GM20000 (cell line): ENCODE measurements at places on chromosomes 7 and 10.
A peak's percentile ranks its signal among the peaks of the same experiment; 100 is the strongest.

- DNase-seq: no peak
These were observed 84.1 kb downstream of the BMPR1A start for GRCh38 chr10:86840498-86840897.

DNA sequence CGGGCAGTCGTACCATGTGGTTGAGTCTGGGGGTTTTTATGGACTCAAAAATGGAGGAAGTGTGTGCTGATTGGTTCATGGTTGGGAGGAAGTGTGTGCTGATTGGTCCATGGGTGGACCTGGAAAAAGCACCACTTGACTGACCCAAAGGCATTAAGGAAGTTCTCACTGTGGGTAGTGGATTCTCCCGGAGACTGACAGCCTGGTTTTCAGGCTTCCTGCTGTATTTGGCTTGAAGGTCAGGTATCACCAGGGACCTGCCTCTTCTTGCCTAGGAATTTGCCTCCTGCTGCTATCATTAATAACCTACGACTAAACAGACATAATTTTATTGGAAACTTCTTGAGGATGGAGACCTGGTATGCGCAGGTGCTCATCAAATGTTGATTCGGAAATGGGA is 268.8 kb upstream of the LRGUK start:
- no peak for DNase-seq

GRCh38 chr10:102982296-102982695 is 64.2 kb downstream of the CNNM2 start:
- no peak for DNase-seq

GRCh38 chr7:139623518-139623917 is 100.0 kb downstream of the CLEC2L start:
- DNase-seq: no peak

GRCh38 chr10:73414230-73414945 is 530 bp upstream of the ANXA7 start:
- DNase-seq: no peak

DNA sequence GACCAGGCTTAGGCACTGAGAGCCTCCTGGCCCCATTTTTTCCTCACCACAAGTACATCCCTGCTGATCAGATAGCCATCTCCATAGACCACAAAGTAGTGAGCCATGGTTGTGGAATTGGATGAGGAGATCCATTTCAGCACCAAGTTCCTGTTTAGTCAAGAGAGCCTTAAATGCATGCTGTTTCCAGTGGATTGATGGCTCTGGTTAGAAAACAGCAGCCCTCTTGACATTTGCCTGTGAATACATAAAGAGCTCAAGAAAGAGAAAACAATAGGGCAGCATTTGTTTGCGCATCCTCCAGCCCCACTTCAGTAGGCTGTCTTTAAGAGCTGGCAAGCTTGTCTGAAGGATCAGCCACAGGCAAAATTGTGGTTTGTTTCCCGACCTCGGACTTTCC is 251.2 kb downstream of the POU6F2 start:
- no peak for DNase-seq

- DNase-seq: no peak
These were observed 224.2 kb upstream of the LYZL1 start for GRCh38 chr10:29064680-29065079.

DNA sequence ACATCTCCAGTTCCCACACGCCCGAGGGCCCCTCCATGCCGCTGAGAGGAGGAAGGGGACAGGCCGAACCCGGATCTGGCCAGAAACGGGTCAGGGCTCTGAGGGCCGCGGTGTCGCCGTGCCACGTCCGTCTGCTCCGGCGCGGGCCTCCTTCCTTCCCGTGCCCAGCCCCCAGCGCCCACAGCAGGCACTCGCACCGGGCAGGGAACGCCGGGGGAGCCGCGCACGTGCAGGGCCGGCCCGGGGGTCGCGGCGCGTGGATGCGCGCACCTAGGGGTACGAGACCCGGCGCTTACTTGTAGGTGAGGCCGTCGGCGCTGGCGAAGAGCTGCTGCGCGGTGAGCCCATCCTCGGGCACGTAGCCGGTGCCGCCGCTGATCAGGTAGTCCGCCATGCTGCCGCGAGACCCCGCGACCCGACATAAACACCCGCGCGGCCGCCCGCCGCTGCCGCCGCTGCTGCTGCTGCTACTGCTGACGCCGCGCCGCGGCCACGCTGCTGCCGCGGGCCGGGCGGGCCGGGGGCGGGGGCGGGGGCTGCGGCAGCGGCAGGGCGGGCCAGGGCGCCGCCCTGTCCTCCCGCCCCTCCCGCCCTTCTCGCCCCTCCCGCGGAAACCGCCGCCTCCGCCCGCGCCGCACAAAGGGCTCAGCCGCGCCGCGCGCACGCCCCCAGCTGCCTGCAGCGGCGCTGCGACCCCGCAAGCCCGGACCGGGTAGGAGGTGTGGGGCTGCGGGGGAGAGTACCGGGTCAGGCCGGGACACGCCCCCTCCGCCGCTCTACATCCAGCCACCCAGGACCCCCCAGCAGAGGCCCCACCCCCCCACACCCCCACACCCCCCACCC is 4.1 kb downstream of the IMPDH1 start:
- DNase-seq: peak; percentile 93

DNA sequence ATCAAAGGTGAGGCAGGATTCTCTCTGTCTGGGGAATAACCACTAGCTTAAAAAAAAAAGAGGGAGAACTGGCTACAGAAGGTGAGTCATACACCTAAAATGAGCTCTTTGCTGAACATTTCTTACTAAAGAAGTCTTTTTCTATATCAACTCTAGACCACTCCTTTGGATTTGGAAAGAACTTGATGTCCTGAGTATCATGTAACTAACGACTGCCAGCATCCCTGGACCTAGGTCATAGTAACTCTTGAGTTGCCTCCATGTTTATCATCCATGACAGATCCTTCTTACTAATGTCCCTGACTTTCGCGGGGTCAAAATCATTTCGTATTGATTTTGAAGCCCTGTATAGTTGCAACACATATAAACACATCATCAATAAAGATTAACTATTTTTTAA is 89.1 kb downstream of the CNOT4 start:
- no peak for DNase-seq

DNA sequence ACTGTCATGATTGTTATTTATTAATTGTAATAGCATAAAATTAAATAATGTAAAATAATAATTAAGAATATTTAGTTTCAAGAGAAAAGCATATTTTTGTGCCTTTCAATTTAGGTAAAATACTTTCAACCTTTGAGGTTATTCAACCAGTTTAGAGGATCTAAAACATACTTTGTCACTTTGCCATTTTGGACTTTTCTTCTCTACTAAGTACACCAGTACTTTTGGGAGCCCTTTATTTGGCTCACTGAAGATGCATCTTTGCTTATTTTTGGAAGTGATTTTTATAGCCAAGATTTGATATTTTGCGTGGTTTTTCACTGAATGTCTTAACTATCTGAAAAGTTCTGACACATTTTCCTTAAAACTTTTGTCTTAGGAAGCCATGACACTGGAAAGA is 860.5 kb downstream of the SORCS1 start:
- DNase-seq: no peak

- no peak for DNase-seq
These were observed 65.0 kb downstream of the FBXL13 start for GRCh38 chr7:103009466-103010185.

GRCh38 chr10:88386821-88387773 is 196.0 kb downstream of the RNLS start:
- DNase-seq: peak; percentile 58

GRCh38 chr7:47778153-47778661 is 170.1 kb downstream of the PKD1L1 start:
- no peak for DNase-seq

DNA sequence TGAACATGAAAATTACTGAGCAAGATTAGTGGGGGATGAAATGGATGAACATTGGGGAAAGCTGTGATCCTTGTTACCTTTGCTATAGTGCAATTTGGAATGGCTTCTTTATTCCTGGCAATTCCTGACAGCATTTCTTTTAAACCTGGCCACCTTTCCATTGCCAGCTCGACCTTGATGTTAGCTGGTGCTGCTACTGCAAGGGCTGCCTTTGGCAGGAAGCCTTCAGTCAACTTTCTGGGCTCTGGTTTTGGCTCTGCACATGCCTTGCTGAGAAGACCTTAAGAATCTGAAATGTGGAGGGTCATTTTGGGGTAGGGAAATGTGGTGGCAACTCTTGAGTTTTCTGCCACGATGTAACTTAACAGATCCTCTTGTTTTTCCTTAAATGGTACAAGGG is 64.7 kb downstream of the KAT6B start:
- no peak for DNase-seq

GRCh38 chr10:20105931-20106330 is 289.7 kb downstream of the PLXDC2 start:
- no peak for DNase-seq

DNA sequence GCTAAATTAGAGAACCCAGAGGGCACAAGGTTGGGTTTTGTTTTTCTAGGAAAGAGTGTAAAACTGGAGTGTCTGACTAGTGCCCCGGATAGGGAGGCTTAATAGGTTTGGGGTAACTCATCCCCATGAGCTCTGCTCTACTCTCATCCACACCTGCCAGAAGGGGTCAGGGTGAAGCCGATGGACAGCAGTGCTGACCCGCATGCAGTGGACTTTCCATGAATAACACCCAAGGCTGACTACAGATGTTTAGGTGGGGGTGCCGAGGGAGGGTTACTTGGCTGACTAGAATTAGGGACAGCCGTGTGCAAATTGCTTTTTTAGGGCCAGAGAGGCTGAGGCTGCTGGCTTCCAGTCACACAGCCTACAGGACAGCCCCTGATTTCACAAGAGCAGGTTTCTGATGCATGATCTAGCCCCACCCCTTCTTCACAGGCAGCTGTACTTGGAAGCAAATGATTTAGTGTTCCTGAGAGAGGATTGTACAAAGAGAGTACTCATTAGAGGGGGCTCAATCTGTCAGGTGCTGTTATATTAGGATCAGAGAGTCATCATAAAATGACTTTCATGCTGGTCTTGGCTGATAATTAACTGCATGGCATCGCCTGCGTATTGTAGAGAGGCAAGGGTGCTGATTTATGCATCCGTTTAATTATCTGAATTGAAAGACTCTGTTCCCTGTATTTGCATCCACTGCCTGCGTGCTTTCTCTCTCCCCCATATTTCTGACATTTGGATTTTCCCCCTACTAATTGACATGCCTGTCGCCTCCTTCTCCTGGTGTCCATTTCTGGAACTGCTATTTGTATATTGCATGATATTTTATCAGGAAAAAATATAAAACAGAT is 9.5 kb downstream of the INHBA start:
- DNase-seq: no peak

- DNase-seq: no peak
These were observed 19.7 kb downstream of the RPS24 start for GRCh38 chr10:78053211-78053868.

GRCh38 chr7:44384586-44385433 is 59.4 kb upstream of the CAMK2B start:
- no peak for DNase-seq

- DNase-seq: no peak
These were observed 22.7 kb downstream of the LUC7L2 start for GRCh38 chr7:139382439-139382838.

GRCh38 chr10:51233337-51234100 is 159.2 kb downstream of the PRKG1 start:
- no peak for DNase-seq

DNA sequence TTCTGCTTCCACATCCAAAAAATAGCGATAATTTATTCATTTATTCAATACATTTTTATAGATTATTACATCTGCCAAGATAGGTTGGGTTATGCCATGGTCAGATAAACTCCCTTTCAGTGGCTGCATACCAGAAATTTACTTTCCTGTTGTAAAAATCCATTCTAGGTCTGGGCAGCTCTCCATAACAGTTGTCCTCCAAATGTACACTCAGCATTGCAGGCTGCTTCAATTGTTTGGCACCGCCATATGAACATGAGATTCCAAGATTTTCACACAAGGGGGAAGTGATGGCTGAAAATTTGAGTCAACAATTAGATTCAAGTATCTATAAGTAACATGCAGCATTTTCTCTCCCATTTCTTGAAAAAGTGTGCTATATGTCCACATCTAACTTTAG is 568.7 kb downstream of the ETV1 start:
- DNase-seq: no peak

GRCh38 chr10:111725050-111725449 is 458.5 kb downstream of the GPAM start:
- DNase-seq: no peak

- DNase-seq: no peak
These were observed 647.0 kb downstream of the KCNMA1 start for GRCh38 chr10:76990561-76990960.

DNA sequence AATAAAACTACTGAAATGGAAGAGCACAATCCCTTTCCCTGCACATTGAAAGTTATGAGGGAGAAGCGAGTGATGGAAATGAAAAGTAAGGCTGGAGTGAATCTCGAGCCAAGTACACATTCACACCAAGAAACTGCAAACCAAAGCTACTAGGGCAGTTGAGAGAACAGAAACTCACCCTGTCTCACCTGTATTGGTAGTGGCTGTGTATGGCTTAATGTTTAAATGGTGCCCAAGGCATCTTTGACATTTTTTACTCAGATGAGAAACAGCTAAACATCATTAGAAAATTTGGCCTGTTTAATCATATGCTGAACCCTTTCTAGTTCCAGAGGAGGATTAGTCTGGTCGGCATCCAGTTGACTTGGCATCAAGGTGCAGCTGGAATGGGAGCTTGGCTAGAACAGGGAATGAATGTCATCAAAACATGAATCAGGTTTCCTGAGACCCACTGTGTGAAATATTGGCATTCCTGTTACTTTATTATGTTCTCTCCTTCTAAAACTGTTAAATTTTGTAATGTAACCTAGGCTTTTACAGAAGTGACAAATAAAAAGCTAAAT is 840.8 kb downstream of the GRM8 start:
- DNase-seq: peak; percentile 2

DNA sequence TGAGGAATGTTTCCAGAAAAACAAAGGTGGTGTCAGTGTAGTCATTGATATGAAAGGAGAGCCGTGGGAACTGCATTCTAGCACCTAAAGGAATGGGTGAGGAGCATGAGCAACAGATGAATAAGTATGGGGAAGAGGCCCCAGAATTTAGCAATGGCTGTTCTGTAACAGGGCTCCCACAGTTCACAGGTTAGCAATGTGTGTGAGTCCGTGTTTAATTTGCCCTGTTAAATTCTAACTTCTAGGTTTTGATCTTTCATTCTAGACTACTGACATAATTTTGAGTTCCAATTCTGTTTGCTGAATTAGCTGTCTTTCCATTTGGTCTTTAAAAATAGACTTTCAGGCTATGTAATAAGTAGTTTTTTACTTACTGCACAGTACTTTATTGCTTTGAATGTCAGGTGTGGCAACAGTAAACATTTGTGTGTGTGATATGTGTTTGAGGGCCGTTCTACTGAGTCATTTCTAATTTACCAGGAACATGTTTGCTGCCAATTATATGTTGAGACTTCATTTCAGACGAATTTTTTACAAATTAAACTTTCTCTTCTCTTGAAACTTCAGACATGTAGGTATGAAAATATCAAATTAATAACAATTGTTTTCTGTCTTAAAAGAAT is 8.8 kb downstream of the STK17A start:
- no peak for DNase-seq

- DNase-seq: no peak
These were observed 739 bp downstream of the MYPN start for GRCh38 chr10:68110027-68110426.

DNA sequence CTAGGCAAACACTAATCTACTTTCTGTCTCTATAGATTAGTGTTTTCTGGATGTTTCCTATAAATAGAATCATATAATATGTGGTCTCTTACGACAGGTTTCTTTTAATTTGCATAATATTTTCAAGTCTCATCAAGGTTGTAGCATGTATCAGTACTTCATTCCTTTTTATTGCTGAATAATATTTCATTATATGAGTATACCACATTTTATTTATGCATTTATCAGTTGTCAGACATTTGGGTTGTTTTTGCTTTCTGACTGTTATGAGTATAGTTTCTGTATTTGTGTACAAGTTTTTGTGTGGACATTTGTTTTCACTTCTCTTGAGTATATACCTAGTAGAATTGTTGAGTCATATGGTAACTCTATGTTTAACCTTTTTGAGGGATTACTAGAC is 48.2 kb downstream of the SHOC2 start:
- DNase-seq: no peak
